ENCODE measurements at places on chromosomes 2 and 18. TPM values are rescaled to one million over a fixed set of nuclear protein-coding genes. Genes with fewer than 3 reads are reported as not detected.

GRCh38 chr2:14930441-14930840, 297.9 kb downstream of the LRATD1 start:
- H3K4me3 ChIP-seq = no peak overlapping the region
- no peaks in the 10 kb centered on the region for H3K4me1 ChIP-seq
- no peak overlapping the region for H3K27ac ChIP-seq
- no peaks in the 10 kb centered on the region for H3K27me3 ChIP-seq
- H3K36me3 ChIP-seq = no peaks in the 10 kb centered on the region

- no peak for DNase-seq
- no peak overlapping the region for H3K4me3 ChIP-seq
- no peaks in the 10 kb centered on the region for H3K4me1 ChIP-seq
Observed at GRCh38 chr2:132776287-132776686, 106.3 kb upstream of the LYPD1 start.

TCF7L1 gene
- total RNA-seq = 30.4 TPM

DNA sequence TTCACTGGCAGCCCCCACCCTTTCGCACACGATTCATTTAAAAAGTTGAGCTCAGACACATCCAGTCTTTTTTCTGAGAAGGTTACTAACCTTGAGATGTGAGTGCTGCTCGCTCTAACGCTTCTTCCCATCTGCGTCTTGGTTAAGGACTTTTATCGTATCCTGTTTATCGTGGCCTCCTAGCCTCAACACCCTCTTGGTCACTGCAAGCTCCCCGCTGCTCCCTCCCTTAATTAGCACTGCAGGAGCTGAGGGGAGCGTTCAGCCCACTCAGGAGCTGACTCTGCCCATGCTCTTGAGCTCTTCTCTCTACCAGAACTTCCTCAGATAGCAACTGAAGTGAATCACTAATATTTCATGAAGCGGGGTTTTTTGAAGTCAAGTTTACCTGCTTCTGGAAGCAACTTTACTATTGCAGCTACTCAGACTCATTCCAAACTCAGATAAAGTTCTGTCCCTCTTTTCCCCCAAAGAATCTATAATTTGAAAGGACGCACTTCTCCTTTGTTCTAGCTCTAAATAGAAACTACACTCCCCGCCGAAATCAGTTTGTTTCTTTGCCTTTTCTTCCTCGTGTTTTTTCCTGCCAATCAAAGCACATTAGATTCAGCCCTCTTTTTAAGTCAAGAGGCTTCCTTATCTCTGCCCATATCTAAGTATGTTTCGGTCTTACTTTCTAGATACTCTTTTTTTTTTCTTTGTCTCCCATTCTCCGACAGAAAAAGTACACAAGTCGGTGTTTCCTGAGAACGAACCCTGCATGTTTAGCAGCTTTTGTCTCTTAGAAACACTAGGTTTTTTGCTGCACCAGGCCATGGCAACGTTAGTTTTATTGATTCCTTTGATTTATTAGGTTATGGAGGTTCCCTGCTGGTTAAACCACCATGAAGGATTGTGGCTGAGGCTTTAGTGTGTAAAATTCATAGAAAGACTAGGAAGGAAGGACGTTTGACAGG, 9.3 kb upstream of the CD226 start:
- H3K27ac ChIP-seq = no peak overlapping the region
- H3K4me3 ChIP-seq = no peak overlapping the region
- DNase-seq = no peak
- H3K27me3 ChIP-seq = no peaks in the 10 kb centered on the region
- no peaks in the 10 kb centered on the region for H3K36me3 ChIP-seq

DIPK1C gene
- total RNA-seq = 0.26 TPM
